AG04449 (cell line): ENCODE measurements at places on chromosomes 13 and 19.

- no peak for DNase-seq
Measured at GRCh38 chr13:73849292-73849691, 284.9 kb downstream of the KLF12 start.

DNA sequence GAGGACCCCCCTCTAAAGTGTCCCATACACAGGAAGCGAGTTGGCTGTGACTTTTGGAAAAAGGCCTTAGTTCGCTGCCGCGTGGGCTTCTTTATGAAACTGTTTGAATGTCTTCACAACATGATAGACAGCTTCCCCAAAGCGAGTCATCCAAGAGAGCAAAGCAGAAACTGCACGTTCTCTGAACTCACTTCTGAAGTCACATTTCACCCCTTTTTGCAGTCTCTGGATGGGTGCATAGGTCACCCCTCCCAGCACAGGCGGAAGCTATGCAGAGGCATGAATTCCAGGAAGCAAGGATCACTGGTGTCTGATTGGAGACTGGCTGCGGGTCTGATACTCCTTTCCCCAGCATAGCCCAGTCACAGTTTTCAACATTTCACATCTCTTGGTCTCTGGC lies 10.6 kb downstream of the GPI start:
- no peak for DNase-seq

GRCh38 chr13:113059891-113060290 lies 45.7 kb upstream of the F7 start:
- DNase-seq, result no peak

- DNase-seq, result no peak
Measured at GRCh38 chr19:4023600-4024398, 16.3 kb downstream of the PIAS4 start.
